ENCODE measurements at places on chromosomes 6 and 20. TPM values are rescaled to one million over a fixed set of nuclear protein-coding genes. Genes with fewer than 3 reads are reported as not detected.

- no peak overlapping the region for H3K4me3 ChIP-seq
- no peak for DNase-seq
- no peaks in the 10 kb centered on the region for H3K4me1 ChIP-seq
- H3K36me3 ChIP-seq: no peaks in the 10 kb centered on the region
- H3K27me3 ChIP-seq: no peaks in the 10 kb centered on the region
Measured at GRCh38 chr20:44180814-44181213, 6.2 kb downstream of the JPH2 start.

GRCh38 chr6:7135755-7136154, 28.0 kb downstream of the RREB1 start:
- no peak overlapping the region for H3K4me3 ChIP-seq
- no peak overlapping the region for H3K27ac ChIP-seq
- H3K27me3 ChIP-seq: no peaks in the 10 kb centered on the region
- H3K4me1 ChIP-seq: peaks cover 8% of the 10 kb centered on the region

- H3K4me1 ChIP-seq: no peaks in the 10 kb centered on the region
- no peak overlapping the region for H3K27ac ChIP-seq
- no peak overlapping the region for H3K4me3 ChIP-seq
- no peaks in the 10 kb centered on the region for H3K27me3 ChIP-seq
Measured at GRCh38 chr20:4855555-4855954, 133.8 kb downstream of the PRND start.

DNA sequence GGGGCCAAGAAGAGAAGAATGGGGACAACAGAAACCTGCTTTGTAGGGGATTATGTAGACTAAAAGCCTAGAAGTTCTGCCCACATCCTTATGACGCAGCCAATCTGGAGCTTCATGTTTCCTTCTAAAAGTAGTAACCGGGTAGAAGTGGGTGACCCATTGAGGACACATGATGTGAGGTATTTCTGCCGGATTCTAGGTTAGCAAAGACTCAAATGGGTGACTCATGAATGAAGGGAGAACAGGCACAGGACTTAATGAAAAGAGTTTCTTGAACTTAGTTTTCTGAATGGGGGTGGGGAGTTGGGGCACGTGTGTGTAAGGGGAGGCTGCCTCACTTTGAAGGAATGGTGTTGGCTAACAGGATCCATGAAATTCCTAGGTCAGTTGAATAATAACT, 68.8 kb downstream of the CDS2 start:
- H3K4me1 ChIP-seq: no peaks in the 10 kb centered on the region
- H3K27ac ChIP-seq: no peak overlapping the region
- H3K27me3 ChIP-seq: no peaks in the 10 kb centered on the region
- no peaks in the 10 kb centered on the region for H3K36me3 ChIP-seq
- no peak overlapping the region for H3K4me3 ChIP-seq
- no peak for DNase-seq

The CDH22 gene
- 1.8 TPM for total RNA-seq

Measured in HCT116 (cell line).